Left ventricle myocardium inferior (tissue), 1 donor: ENCODE measurements at places on chromosomes 7 and 10.

- no peak for DNase-seq
These were observed 97.3 kb upstream of the SP4 start for GRCh38 chr7:21330462-21331178.

DNA sequence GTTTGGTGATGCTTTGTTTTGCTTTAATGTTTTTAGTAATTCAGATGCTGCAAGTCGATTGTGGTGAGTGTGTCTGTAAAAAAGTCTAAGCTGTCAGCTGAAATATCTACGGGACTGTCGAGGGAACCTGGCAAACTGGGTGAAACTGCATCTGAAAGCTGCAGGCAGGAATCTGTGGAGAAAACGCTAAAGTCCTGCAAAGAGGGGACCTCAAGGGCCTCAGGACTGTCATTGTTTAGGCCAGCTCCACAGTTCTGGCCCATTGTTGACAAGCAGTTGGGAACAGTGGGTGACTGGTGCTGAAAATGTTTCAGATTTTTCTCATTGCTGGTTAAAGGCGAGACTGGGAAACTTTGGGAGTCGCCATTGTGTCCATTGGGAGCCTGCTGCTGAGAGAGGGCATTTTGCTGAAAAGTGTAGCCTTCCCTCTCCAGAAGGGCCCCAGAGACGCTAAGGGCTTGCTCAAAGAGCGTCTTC is 1.8 kb downstream of the HOXA2 start:
- no peak for DNase-seq

DNA sequence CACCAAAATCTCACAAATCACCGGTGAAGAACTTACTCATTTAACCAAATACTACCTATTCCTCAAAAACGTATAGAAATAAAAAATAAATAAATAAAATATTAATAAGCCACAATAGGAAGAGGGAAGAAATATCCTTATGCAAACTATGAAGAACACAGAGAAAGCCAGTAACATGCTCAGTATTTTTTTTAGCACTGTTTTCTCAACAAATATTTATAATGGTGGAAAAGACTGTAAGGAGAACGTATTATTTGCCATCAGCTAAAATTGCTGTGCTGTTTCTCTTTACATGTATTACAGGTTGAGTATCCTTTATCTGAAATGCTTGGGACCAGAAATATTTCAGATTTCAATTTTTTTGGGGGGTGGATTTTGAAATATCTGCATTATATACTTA is 21.0 kb downstream of the KIAA1217 start:
- no peak for DNase-seq

DNA sequence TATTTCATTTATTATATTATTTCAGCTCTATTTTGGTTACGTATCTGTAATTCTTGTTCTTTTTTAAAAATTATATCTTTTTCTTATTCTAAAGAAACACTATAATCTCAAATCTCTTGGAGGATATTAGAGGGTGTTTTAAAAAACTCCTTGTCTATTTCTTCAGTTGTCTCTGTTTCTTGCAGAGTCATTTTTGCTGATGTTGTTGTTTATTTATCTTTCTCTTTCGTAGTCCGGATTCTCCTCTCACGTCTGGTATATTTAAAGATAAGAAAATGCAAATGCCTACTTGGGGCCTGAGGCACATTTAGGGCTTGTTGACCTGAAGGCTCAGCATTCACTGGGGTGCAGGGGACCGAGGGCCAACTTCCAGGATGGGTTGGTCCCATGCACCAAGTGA is 181.2 kb upstream of the CTBP2 start:
- no peak for DNase-seq

DNA sequence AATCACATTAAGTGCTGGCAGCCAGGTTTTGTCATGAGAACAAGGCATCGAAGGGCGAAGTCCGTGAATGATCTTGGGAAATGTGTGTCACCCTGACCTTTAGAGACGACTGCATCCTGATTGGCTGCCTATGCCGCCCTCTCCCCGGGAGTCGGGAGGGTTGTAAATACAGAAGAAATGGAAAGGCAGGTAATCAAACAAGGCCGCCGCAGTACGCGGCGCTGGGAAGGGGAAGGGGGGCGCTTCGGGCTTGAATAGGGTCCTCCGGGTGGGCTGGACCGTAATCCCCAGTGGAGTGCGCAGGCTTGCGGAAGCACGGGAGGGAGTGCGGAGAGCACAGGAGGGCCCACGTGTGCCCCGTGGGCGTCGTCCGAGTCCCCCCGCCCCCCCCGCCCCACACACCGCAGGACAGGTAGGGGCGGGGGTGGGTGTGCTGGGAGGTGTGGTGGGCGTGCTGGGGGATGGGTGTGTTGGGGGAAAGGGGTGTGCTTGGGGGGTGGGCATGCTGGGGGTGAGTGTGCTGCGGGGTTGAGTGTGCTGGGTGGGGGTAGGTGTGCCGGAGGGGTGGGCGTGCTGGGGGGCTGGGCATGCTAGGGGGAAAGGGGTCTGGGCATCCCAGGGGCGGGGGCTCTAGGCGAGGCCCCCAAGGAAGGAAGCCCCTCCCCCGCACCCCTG is 169.4 kb downstream of the ARHGAP12 start:
- no peak for DNase-seq

DNA sequence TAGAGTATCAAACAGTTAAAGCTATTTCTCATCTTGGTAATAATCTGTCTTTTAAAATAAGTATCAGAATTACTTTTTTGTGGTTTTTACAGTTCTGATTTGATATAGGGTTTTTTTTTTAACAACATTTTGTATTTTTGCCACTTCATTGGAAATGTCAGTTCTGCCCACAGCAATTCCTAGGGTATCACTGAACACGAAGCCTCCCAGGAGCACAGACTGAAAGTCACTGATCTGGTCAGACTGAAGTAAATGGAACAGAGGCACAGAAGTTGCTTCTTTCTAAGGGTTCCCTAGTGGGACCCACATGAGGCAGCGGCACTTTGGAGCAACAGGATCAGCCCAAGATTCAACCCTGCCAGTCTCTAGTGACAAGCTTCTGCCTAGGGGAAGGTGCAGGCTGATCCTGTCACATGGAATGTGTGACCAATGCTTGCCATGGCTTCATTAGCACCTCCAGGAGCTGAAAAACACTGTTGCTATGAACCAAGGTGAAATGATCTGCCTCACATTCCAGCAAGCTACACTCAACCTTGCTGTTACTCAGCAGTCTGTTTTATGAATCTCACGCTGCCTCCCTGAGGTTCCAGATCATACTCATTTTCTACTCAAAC is 273.4 kb upstream of the CSTF2T start:
- DNase-seq = no peak

DNA sequence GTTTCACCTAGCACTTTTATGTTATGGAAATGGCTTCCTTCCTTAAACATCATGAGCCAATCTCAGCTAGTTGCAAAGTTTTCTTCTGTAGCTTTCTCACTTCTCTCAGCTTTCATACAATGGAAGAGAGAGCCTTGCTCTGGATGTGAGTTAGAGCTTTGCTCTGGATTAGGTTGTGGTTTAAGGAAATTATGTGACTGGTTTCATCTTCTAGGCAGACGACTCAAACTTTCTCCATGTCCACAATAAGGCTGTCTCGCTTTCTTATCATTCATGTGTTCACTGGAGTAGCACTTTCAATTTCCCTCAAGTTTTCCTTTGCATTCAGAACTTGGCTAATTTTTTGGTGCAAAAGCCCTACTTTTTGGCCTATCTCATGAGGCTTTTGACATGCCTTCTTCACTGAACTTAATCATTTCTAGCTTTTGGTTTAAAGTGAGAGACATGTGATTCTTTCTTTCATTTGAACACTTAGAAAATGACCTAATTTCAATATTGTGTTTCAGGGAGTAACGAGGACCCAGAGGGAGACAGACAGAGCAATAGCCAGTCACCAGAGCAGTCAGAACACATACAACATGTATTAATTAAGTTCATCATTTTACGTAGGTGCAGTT is 49.8 kb downstream of the CNOT4 start:
- DNase-seq = no peak

DNA sequence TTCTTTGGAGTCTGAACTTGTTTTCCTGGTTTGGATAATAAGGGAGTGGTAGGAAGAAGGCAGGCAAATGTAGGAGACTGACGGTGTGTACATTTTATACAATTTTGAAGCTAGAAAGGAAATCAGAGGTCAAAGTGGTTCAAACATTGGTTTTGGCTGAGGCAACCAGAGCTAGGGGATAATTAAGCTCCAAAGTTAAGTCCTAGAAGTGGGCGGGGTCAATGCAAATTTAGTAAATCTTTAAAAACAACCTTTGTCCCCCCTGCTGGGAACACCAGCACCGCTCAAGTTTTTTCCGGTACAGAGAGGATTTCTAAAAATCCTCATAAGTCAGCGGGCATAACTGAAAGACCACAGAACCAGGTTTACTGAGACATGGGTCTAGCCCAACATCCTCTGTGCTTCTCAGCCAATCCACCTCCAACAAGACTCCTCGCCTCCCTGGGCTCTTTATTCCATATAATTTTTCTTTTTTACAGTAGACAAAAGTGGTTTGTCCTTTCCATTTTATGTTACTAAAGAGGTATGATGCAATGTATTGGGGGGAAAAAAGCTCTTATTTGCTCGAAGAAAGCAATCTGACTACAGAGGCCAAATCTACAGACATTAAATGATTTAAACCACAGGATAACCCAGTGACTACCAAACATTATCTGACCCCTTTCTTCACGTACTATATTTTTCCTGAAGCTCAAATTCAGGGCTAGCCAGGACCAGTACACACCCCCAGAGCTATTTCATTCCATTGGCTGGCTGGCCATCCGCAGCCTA is 1.6 kb downstream of the GLUD1 start:
- no peak for DNase-seq

DNA sequence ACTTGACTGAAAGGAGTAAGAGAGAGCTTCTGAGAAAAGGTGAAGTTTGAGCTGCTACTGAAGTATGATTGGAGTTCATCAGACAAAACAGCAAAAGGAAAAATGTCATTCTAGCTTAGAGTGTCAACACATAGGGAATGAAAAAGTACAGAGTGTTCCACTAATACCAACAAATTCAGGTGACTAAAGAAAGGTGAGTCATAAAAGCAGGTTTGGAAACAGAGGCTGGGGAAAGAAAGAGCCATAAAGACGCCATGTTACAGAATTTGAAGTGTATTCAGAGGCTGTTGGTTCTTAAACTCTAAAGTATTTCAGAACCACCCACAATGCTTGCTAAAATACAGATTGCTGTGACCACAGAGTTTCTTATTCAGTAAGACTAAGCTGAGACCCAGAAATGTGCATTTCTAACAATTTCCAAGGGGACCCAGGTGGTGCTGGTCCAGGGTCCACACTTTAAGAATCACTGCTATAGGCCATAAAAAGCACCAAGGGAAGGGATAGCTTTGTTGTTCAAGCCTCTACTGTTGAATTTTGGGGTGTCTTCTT is 143.1 kb downstream of the ELAPOR2 start:
- DNase-seq = no peak

GRCh38 chr7:49789736-49790135 is 16.3 kb downstream of the VWC2 start:
- DNase-seq = no peak

- no peak for DNase-seq
These were observed 375.5 kb upstream of the IGFBP3 start for GRCh38 chr7:46296526-46296925.

DNA sequence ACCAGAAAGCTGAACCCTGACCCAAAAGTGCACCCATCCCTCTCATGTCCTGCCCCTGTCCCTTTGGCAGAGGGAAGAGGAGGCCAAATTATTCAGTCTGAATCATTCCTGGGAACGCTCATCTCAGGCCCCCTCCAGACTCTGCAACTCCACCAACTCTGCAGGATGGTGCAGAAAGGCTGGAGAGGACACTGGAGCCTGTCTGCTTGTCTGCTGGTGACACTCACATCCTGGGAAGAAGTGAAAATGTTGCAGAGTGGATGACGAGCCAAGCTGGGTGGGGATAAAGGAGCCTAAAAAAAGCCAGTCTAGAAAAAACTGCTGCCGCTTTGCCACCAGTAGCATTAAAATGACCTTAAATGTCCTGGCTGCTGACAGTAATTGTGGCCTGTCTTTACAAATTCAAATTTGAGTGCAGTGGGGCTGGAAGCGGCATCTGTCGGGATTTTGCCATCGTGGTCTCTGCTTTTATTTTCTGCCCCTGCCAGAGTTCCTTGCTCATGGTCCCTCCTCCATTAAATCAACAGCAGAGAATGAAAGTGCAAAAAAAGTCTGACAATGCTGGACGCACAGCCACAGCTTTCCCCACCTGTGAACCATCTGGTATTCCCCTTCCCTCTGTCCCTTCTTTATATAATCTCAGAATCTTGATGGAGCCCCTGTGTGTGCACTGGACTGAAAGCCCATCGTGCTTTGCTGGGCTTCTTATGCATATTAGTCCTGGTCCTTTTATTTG is 63.9 kb downstream of the STK17A start:
- no peak for DNase-seq
